ENCODE measurements at places on chromosomes 12 and 14.

- DNase-seq: peak; percentile 24
These were observed at the start of gene AMDHD1 for GRCh38 chr12:95943330-95943842. Gene AMDHD1 (plus strand): TSS chr12:95943331. CDS start chr12:95943399, 68 bp downstream.

DNA sequence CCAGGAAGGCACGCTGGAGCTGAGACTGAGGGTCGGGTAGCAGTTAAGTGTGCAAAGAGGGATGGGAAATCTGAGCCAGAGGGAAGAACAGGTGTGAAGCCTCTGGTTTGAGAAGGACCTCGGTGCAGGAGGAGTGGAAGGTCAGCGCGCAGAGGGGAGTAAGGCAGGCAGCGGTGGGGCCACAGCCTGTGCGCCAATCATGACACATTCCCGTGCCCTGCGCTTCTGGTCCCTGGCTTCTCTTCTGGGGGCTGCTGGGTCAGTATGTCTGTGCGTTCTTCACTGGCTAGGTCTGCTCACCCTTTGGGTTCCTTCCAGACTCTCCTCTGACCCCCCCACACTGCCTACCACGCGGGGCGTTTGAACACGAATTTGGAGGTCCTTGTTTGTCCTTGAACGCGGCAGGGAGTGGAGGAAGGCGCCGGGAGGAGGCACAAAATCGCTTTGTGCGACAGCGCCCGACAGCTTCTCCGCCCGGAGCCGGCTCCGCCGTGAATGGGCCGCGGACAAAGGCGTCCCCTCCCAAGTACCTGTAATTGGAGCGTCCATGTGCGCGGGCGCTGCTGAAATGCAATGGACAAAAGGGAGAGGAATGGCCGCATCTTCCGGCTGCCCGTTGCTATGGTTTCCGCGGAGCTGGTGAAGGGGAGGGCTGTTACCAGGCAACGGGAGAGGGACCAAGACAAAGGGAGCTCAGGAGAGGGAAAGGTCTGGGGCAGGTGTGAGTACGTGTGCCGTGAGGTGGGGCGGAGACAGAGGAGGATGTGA is 207.2 kb upstream of the SRRM4 start:
- no peak for DNase-seq

- DNase-seq: no peak
These were observed 38.2 kb upstream of the TMX1 start for GRCh38 chr14:51201890-51202289.

DNA sequence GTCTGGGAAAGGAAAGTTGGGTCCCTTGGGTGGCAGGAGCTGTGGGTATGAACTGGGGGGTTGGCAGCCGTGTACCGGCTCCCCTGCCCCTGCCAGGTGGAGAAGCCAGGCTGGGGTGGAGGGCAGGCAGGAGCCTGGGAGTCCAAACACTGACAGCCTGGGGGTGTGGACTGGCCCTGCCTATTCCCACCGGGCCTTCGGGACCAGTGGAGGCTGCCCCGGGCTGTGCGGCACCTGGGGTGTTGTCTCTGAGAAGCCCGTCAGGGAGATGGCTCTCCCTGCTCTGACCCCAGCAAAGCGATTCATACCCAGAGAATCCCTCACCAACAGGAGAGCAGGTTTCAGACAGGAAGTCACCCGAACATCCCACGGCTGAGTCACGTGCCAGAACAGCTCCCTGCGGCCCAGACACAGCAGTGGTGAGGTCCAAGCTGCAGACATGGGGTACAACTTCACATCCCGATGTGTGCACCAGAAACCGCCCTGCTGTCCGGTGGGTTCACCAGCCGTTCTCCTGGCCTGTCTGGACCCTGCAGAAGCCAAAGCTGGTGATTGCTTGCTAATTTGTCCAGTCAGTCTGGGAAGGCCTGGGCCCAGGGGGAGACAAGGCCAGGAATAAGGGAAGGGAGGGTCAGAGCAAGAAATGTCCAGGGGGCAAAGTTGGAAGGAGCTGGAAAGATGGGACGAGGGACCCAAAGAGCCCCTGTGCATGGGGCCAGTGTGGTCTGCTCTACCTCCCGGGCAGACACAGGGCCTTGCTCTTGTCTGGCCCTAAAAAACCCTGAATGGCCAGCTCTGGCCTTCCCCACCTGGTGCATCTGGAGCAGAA is 2.1 kb upstream of the GPR132 start:
- DNase-seq: no peak

GRCh38 chr14:45123271-45123670 is 11.0 kb downstream of the FKBP3 start:
- DNase-seq: no peak

DNA sequence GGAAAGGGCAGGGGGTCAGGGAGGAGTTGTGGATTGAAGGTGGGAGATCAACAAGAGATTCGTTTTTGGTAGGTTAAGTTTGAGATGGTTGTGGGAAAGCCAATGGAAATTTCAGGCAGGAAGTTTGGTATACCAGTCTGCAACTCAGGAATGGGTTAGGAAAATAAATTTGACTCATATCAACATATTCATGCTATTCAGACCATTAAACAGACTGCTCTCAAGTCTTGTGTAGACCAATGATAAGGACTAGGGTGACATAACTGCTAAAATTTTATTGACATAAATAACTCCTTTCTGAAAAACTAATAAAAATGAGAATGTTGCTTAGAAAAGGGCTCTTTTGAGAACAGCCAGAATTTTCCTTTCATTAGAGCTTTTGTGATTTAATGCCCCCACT is 60.0 kb downstream of the PLEKHA5 start:
- DNase-seq: no peak

DNA sequence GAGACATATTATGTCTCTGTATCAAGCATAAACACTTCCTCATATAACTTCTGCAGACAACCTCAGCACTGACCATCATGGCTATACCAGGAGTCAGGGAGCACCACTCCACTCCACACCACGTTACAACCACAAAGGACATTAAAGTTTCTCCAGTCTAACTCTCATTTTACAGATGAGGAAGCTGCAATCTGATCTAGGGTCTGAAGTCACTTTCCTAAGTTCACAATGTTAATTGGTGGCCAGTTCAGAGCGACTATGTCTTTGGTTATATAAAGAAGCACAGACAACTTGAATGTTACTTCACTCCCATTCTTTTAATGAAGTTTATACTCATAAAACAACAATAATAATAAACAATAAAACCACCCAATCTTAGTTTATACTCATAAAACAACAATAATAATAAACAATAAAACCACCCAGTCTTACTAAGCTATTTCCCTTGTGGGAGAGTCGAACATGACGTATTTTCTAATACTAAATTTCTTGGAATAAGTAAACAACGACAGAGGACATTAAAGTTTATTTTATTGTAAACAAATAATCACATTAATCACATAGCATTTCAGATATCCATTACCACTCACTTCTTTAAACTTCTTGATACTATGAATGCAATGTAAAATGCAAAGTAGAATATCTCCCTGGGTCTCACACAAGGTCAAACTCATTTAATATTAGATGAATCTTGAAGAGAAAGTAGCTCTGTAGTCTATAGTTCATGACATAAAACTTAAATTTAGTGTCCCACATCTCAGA is 72.4 kb upstream of the SSTR1 start:
- no peak for DNase-seq

DNA sequence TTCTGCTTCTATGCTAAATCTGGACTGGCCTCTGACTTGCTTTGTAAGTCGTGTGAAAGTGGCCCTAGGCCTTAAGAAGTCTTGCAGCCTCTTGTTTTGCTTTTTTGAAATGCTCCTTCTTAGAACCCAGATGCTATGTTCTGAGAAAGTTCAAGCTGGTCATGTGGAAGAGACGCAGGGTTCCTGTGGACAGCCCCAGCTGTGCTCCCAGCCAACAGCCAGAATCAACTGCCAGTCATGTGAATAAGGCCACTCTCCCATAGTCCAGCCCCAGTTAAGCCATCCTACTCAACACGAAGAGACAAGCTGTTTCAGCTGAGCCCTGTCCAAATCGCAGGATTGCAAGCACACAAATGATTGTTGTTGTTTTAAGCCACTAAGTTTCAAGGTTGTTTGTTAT is 37.3 kb upstream of the TBPL2 start:
- DNase-seq: no peak

GRCh38 chr12:124995200-124995961 is 1.9 kb downstream of the BRI3BP start:
- DNase-seq: no peak

DNA sequence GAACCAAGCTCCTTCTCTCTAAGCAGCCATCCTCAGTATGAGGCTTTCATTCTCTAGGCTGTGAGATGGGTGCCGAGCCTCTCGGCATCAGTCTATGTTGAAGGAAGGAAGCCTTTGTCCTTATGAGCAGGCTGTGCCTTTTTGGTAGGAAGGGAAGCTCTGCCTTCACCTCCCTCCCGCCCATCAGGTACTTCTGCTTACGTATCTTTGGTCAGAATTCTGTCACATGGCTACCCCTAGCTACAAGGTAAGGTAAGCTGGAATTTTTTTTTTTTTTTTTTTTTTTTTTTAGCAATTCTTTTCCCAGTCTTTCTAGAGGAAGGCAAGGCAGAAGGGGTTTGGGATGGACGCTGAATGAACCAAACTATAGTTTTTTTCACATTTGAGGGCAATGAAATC is 16.9 kb downstream of the BATF start:
- DNase-seq: no peak

GRCh38 chr12:119744900-119745606 is 77.1 kb downstream of the PRKAB1 start:
- no peak for DNase-seq

GRCh38 chr14:34012978-34013720 is 62.3 kb upstream of the EGLN3 start:
- DNase-seq: no peak

DNA sequence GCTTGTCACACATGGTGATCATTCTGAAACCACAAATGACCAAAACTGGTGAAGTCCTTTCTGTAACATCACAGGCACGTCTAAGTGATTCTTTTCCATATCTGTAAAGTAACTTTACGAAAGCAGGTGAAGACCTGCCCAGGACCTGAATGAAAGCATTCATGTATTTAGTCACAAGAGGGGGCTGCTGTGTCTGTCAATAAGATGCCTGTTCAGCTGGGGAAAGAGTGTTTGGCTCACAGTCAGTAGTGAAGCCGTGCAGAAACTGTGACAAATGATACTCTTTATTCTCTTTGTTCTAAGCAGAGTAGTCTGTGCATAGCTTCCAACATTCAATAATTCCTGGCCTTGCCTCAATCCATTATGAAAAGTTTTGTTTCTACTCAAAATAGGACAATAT is 373.5 kb upstream of the OR4E1 start:
- no peak for DNase-seq

- DNase-seq: no peak
These were observed 265.0 kb downstream of the DUSP6 start for GRCh38 chr12:89087149-89087825.

- DNase-seq: no peak
These were observed 25.0 kb upstream of the POLR3B start for GRCh38 chr12:106332536-106332935.

DNA sequence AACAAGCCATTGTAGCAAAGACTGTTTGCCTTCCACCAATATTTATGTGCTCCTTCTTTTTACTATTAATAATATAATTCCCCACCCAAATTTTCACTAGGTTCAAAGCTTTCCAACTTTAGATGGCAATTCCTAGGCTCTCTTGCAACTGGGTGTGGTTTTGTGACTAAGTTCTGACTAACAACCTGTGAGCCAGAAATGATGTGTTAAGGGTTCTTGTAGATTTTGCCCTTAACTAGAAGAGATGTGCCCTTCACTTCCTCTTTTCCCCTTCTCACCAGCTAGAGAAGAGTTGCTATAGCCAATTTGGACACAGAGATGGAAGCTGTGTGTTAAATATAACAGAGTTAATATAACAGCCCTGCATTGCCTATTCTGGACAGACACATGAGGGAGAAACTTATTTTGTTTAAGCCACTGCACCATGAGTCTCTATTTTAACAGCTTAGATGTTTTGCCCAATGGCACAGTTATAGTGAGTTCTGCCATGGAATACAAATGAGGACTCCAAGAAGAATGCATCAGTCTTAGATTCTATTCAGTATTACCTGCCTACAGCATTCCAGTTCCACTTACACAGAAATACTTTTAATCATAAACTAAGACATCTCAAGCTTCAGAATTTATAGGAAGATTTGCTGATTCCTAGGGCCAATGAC is 216.2 kb downstream of the DUSP6 start:
- DNase-seq: no peak

DNA sequence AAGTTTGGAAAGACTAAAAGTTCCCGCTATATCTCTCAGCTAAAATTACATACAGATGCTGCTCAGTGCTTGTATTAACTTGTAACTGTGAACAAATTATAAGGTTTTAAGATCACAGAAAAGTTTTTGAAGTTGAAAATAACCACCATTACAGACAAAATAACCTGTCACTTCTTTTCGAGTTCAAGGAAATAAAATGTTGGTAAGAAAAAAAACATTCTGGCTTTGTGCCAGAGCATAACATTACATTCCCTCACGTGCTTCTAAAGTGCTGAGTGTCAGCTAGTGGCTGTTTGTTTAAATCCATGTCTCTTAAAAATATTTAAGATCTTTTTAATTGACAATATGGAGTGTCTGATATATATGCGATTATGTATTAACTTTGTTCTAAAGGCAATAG is 27.2 kb upstream of the ADAMTS20 start:
- DNase-seq: no peak

- no peak for DNase-seq
These were observed 19.8 kb downstream of the DIP2B start for GRCh38 chr12:50524621-50525020.

Data from uterus (tissue), 4 donors.